Kasumi-1 (cell line): ENCODE measurements at places on chromosomes 16 and 17.
A peak's percentile ranks its signal among the peaks of the same experiment; 100 is the strongest.

DNA sequence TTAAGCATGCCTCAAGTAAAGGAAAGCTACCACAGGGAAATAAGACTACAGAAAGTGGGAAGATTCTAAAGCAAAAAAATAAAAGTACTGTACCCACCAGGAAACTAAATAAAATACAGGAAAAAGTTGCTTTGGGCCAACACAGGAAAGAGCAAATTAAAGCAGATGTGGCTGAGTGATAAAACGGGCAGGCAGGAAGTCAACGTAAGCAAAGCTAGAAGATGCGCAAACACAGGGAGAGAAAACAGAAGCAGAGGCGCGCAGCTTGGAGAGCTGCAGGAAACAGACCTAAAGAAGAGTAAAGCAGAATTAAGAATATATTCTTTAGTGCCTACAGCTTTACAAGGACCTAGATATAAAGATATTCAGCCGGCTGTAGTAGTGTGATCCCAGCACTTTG is 21.7 kb downstream of the USP36 start:
- DNase-seq, result peak; percentile 95

DNA sequence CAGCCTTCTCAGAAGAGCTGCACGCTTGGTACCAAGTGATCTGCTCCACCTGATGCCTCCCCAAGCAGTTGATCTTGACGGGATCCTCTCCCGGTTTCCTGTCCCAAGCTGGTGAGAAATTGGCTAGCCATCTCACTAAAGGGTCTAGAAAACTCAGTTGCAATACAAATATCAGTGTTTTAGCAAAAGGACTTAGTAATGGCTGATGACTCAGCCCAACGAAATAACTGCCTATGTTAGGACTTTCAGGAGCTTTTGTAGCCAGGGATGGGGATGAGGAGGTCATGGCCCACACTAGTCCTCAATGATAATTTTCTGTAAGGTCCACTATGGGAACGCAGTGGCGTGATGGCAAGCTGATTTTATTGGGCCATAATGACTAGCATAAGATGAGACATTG is 23.3 kb upstream of the ENGASE start:
- DNase-seq, result no peak

DNA sequence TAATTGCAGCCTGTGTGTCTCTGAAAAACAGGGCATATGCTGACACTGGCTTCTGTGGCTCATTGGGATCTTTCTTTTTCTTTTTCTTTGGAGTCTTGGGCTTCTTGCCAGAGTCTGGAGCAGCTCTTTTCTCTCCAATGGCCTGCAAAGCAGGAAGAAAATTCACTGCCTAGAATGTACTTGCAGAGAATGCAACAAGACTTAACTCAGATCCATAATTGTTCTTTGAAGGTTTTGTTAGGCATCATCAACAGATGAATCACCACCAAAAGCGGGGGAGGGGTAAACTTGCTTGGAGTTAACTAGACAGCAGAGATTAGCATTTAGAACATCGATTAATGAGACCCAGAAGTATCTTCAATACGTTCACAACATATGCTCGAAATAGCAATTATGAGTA is 100.9 kb downstream of the TOX3 start:
- DNase-seq, result no peak

DNA sequence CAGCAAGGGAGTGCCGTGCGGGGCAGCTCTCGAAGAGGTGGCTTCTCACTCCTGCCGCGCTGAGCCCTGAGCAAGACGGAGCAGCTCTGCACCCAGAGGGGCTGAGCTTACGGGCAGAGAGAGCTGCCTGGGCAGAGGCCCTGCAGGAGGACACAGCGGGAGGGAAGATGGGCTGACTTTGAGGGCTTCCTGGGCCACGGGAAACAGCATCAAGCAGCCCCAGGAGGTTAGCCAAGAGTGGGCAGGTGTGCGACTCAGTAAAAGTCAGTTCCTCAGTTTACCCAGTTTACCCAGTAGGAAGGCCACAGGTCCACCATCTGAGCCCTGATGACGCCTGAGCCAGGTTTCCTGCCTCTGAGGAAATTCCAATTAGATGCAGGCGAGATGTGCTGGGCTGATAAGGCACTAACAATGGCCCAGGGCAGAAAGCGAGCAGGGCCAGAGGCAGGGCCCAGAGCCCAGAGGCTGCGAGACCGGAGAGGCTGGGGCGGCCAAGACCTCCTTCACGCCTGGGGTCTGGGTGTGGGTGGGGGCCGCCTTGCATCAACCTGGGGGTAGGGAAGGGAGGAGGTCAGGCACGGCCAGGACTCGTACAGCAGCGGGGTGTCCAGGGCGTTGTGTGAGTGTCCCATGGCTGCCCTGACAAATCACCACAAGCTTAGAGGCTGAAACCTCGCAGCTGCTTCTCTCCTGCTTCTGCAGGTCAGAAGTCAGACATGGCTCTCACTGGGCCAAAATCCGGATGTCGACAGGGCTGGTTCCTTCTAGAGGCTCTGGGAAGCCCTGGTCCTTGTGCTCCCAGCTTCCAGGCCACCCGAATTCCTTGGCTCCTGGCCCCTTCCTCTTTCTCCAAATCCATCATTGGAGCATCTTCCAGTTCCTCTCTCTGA is 32.0 kb upstream of the CIBAR2 start:
- no peak for DNase-seq

DNA sequence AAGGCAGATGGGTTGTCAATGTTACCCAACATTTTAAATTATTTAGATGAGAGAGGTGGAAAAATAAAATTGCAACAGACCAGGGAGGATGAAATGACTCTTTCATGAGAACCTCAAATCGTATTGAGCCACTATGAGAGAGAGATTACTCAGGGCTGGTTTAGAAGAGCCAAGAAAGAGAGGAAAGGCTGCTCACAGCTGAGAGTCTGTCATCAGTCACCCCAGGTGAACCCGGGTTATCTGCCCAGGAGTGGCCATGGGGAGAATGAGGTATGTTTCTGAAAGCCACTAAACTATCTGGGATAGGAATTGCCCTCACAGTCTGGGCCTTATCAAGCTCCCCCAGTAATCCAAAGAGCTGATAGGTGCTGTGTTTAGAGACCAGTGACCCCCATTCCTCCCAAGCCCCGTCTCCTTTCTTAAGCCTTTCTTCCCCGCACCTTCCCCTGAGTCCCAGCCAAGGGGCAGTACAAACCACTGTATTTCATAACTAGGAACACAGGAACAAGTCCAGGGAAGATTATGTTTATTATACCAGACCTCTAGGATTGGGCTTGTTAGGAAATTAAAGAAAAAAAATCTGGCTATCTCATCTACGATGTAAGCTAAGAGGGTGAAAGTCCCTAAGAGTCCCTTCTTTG is 158.9 kb upstream of the NOL11 start:
- DNase-seq, result no peak
